OCI-M1 (cell line): ENCODE measurements at places on chromosomes 4 and X.
A peak's percentile ranks its signal among the peaks of the same experiment; 100 is the strongest.

- DNase-seq, result peak; percentile 82
These were observed 48.3 kb upstream of the WDR1 start for GRCh38 chr4:10164877-10165283.

GRCh38 chrX:99777912-99778311 is 632.2 kb downstream of the PCDH19 start:
- DNase-seq, result no peak

GRCh38 chr4:129371065-129371464 is 275.1 kb downstream of the C4orf33 start:
- no peak for DNase-seq

DNA sequence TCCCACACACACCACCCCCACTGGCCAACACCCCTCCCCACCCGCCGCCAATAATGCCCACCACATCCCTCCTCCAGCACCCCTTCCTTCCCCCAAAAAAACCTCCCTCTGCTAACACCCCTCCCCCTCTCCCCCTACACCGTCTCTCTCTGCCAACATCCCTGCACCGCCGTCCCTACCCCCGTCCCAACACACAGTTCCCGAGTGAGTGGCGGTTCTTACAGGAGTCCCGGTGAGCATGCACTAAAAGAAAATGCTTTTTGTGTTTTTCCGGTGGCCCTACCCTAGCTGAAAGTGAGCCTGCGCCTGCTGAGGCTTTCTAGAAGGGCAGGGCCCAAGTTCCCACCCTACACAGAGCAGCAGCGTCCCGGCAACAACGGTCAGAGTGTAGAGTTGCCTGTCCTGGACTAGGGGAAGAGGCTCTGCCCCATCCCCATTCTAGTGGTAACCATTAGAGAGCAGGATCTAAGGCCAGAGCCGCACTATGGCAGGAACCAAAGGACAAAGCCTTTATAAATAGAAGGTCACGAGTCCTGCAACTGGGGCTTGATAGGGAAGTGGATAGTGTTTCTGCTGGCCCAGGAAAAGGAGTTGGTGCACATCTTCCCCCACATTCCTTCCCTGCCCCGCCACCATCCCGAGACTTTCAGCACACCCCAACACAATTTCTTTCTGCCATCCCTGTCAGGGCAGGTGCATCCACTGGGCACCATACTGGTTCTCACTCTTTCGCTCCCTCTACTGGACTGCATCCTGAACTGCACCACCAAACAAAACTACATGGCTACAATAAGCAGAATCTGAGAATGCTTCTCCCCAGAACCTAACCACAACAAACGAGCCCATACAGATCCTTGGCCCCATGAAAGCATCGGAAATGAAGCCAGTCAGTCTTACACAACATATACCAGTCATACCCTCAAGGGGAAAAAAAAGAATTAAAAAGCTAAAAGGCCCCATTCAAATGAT is 78.1 kb upstream of the PAGE3 start:
- peak; percentile 56 for DNase-seq

GRCh38 chr4:181479141-181479540 is 764.1 kb upstream of the TENM3 start:
- no peak for DNase-seq

DNA sequence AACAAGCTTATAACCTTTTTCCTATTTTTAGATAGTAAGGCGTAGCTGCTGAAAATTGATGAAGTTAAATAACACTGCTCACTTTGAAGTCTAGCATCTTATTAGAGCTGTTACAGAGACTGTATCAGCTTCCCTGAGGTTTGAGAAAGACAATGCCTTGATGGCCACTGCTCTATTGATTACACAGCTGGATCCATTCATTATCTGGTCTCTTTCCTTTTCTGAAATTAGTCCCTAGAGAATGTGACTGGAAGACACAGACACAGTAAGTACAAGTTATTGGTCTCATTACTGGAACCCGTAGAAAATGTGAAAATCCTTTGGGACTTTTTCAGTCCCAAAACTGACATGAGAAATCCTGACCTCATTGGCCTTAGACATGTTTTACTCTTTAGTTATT is 188.3 kb downstream of the NAF1 start:
- DNase-seq, result no peak

GRCh38 chrX:74492720-74493201 is 71.5 kb downstream of the SLC16A2 start:
- no peak for DNase-seq

- no peak for DNase-seq
These were observed 179.0 kb downstream of the SPCS3 start for GRCh38 chr4:176498617-176499256.

DNA sequence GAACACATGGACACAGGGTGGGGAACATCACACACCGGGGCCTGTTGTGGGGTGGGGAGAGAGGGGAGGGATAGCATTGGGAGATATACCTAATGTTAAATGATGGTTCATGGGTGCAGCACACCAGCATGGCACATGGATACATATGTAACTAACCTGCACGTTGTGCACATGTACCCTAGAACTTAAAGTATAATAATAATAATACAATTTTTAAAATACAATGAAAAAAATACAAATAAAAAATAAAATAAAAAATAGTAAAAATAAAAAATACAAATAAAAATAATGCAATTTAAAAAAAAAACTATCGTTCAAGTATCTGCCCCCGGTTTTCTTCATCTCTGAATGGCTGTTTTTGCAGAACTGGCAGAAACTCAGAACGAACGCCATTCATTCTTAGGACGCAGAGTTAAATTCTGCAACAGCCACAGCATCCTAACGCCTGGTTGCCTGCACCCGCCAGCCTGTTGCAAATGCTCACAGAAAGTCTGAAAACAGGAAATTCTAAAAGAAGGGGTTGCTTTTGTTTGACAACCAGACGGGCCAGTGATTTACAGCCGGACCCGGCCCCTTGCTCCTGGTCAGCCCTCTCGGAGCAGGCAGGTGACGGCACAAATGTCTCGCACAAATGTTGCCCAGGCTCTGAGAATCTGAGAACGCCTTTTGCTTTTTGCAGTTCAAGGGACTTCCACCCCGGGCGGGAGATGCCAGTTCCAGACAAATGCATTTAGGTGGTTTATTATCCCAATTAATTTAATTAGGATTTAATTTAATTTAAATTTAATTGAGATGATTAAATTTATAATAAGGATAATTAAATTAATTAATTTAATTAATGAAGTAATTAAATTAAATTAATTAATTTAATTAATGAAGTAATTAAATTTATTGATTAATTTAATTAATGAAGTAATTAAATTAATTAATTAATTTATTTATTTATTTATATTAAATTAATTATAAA is 47.8 kb downstream of the CRLF2 start:
- no peak for DNase-seq

DNA sequence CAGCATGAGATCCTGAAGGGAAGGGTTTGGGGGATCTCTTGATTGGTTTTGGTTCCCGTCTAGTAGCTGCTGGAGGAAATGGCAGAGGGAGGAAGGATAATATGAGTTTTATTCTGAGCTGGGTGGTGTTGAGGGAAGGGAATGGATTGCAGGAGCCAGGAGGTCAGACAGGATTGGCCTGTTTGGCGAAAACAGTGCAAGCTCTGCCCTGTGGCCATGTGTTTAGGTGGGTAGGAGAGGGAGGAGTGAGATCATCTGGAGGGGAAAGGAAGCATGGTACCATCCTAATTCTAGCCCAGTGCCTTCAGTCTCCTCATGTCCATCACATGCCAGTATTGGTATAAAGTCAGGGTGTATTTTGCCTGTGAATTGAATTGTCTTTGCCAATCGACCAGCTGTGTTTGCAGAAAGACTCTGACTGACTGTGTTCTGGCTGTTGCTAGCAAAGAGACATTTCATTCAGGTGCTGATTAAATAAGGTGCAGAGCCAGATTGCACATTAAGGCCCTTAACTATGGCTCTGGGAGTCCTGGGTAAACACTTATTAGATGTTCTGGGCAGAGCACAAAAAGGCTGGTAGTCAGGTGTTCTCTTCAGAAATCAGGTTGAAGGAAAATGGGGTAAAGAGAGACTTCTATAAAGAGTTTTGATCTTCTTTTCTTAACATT is 10.0 kb downstream of the TMEM164 start:
- DNase-seq, result no peak

- DNase-seq, result peak; percentile 87
These were observed 1.4 kb downstream of the PLXNB3 start for GRCh38 chrX:153765138-153766079.

DNA sequence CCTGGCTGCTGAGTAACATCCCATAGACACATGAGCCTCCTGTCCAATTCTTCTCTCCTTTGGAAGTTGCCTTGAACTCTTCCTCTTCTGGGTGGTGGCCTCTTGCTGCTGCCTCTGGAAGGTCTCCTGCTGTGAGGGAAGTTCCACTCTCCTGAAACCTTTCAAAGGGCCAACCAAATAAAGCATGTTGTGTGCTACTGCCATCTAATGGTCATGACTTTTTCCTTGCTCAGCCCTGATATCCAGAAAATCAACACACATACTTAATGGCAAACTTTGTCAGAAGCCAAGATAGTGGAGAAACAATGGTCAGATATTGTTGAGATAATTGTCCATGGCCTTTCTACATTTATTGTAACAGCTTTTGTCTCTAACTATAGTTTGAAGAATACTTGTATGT is 19.1 kb upstream of the ZXDA start:
- DNase-seq, result peak; percentile 62

DNA sequence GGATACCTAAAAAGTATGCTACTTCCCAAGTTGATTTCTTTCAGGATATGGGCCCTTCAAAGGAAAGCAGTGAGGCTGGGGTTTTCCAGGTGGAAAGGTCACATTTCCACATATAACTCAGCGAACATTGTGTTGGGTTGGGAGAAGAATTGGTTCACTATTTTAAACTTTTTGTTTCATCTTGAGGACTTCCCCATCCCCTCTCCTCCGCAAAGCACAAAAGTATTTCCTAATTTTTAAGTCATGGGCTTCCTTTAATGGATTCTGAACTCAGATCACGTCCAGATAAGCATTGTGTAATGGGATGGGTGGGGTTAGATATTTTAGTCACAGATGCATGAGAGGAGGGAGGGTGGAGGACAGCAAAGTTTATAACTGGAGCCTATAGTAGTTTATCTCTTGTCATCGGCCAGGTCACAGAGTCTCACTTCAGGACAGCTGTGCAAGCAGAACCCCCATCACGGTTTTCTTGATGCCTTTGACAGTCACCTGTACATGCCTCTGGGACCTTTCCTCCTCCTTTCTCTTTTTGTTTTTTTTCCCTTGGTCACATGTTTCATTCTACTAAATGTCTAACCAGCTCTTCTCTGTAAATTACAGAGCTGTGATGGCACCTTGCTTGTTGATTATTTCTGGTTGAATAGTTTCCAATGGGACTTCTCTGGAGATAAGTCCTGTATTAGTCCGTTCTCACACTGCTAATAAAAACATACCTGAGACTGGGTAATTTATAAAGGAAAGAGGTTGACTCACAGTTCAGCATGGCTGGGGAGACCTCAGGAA is 115.4 kb downstream of the PTTG2 start:
- DNase-seq, result peak; percentile 48

DNA sequence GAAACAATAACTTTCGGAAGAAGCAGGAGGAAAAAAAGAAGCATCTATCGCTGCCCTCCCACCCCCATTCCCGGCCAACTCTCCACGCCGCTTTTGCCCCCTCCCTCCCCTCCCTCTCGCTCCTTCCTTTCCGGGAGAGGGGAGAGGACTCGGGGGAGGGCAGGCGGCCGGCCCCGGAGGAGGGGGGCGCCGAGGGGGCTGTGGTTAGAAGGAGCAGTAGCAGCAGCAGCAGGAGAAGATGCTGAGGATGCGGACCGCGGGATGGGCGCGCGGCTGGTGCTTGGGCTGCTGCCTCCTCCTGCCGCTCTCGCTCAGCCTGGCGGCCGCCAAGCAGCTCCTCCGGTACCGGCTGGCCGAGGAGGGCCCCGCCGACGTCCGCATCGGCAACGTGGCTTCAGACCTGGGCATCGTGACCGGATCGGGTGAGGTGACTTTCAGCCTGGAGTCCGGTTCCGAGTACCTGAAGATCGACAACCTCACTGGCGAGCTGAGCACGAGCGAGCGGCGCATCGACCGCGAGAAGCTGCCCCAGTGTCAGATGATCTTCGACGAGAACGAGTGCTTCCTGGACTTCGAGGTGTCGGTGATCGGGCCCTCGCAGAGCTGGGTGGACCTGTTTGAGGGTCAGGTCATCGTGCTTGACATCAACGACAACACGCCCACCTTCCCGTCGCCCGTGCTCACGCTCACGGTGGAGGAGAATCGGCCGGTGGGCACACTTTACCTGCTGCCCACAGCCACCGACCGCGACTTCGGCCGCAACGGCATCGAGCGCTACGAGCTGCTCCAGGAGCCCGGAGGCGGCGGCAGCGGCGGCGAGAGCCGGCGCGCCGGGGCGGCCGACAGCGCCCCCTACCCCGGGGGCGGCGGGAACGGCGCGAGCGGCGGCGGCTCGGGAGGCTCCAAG is 1.3 kb downstream of the PCDH7 start:
- no peak for DNase-seq

DNA sequence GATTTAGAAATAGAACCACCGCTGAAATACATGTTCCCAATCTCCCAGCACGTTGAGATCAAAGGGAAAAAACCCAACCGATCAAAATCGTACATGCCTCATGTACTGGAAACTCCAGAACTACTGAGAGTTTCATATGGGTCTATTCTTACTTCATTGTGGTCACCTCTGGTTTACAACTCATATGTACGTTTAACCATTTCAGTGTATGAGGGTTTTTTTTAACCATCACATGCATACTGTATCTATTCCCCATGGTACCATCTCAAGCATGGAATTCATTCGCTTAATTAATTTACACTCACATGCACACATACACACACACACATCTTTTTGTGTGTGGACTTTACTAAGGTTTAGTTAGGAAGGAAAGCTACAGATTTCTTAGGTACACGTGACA is 46.0 kb upstream of the CLNK start:
- DNase-seq, result no peak

- peak; percentile 54 for DNase-seq
These were observed 17.3 kb upstream of the CWH43 start for GRCh38 chr4:48968814-48969213.

- DNase-seq, result no peak
These were observed 19.8 kb upstream of the PASD1 start for GRCh38 chrX:151543706-151544105.

GRCh38 chr4:17523662-17524061 is 8.7 kb downstream of the CLRN2 start:
- no peak for DNase-seq
